Sigmoid colon (tissue), 7 donors: ENCODE measurements at places on chromosomes 11 and 22. TPM values are rescaled to one million over a fixed set of nuclear protein-coding genes. Genes with fewer than 3 reads are reported as not detected.

Gene TMEM191B
- 0.55 TPM for total RNA-seq

Gene FDXACB1
- total RNA-seq = 0.54 TPM

Gene OR10D3
- not detected for total RNA-seq

Gene ADM2
- total RNA-seq = not detected

- H3K27ac ChIP-seq = no peak overlapping the region
- no peak overlapping the region for H3K4me3 ChIP-seq
- no peaks in the 10 kb centered on the region for H3K36me3 ChIP-seq
- no peaks in the 10 kb centered on the region for H3K27me3 ChIP-seq
- H3K4me1 ChIP-seq = no peaks in the 10 kb centered on the region
These were observed 41.6 kb upstream of the MPEG1 start for GRCh38 chr11:59254286-59254685.

DNA sequence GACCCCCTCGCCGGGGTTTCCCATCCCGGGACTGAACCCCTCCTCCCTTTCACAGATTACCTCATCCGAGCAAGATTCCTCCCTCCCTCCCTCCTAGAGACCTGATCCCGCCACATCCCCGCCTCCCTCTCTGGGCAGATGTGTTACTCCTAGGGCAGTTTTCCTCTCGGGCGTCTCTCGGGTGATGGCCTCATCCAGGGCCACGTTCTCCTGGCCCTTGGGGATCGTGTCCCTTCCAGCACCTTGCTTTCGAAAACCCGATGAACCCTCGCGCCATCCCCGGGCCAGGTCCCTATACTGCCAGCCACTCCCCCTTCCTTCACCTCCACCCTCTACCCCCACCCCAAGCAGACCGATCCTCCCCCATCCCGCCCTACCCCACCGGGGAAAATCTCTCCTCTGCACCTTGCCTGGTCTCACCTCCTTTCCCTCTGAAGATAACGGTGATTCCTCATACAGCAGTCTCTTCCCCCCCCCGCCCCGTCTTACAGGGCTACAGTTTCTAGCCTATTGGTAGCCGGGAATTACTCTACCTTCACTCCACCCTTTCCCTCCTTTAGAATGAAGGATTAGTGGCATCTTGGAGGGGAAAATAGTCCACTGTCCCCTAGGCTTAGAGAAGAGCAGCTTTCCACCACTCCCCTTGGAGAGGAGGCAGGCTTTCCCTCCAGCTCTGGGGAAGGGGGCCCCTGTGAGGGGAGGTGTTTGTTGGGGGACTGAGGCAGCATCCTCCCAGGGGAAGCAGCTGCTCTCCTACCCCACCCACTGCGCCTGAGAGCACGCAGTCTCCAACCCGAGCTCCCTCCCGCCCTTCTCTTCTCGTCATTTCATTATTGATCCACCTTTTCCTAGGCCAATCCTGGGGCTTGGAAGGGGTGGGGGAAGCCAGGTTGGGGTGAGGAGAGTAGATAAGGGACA, 1.2 kb downstream of the KMT2A start:
- DNase-seq = peak; percentile 80
- H3K4me1 ChIP-seq = peaks cover 40% of the 10 kb centered on the region
- H3K36me3 ChIP-seq = no peaks in the 10 kb centered on the region
- no peaks in the 10 kb centered on the region for H3K27me3 ChIP-seq

DNA sequence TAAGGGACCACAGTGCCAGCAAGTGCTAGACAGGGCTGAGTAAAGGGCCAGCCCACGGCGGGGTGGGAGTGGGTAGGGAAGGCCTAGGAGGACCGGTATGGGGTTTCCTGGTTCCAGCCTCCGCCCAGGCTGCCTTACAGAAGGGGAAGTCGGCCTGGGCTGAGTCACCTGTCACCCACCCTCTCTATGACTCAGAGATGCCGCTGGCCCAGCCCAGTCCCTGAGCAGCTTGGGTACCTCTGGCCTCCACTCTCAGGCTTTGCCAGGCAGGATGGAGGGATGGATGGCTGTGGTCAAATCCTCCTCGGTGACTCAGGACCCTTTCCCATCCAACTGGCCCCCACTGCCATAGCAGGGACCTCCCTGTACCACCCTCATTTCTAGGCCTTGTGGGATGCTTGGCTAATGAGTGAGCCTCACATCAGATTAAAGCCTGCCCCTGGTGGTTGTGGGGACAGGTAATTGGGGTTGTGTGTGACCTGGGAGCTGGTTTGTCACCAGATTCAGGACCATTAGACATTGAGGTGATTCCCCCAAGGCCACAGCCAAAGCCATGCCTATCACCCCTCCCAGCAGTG, 13.9 kb downstream of the SLC35E4 start:
- no peaks in the 10 kb centered on the region for H3K36me3 ChIP-seq
- no peak for DNase-seq
- H3K4me3 ChIP-seq = no peak overlapping the region
- H3K27me3 ChIP-seq = no peaks in the 10 kb centered on the region
- H3K27ac ChIP-seq = no peak overlapping the region

DNA sequence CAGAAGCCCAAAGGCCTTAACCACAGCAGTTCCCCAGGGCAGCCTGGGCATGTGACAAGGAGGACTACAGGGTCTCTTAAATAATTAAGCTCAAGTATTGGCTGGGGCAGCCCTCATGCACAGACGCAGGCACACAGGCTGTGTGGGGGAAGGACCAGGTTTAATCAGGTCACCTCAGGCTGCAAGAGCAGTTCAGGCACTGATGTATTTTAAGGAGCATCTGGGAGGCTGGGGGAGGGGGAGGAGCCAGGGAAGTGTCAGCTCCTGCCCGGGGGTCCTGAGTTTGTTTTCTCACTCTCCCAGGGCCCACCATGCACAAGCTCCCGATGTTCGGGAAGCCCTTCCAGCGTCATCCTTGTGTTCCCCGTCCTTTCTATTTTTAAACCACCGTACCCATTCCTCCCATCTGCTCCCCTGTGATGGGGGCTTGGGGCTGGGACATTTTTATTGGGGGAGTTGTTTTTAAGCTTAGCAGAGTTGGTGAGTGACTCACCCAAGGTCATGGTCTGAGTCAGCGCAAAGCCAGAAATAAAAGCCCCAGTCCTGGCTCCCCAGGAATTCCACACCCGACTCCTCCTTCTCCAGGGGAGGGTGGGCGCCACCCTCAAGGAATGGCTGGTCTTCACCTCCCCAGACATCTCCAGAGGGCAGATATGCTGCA, 2.4 kb downstream of the CSDC2 start:
- peak overlapping the region; percentile 15 for H3K4me3 ChIP-seq
- H3K4me1 ChIP-seq = peaks cover 66% of the 10 kb centered on the region
- no peaks in the 10 kb centered on the region for H3K36me3 ChIP-seq
- no peaks in the 10 kb centered on the region for H3K27me3 ChIP-seq

DNA sequence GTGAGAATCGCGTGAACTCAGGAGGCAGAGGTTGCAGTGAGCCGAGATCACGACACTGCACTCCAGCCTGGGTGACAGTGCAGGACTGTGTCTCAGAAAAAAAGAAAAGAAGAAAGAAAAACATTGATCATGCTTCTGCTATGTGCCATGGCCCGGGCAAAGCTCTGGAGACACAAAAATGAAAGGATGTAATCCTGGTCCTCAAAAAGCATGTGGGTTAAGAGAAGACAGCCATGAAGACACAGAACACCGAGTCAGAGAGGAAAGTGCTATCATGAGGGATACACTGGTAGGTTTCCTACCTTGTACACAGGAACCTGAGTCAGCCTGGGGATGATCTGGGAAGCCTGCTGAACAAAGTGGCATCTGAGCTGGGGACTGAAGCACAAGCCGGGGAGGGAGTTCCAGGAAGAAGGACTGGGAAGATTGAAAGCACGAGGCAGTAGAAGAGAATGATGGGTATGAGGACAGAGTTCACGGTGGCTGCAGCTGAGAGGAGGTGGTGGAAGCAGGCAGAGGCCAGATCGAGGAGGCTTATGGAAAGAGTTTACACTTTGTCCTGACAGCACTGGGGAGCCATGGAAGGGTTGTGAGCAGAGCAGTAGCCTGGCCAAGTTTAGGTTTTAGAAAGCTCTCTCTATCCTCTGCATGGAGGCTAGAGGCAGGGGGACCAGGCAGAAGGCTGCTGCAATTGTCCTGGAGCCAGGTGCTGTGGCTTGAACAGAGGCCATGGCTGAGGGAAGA, 9.9 kb upstream of the MAFF start:
- H3K4me3 ChIP-seq = no peak overlapping the region
- H3K4me1 ChIP-seq = no peaks in the 10 kb centered on the region
- no peaks in the 10 kb centered on the region for H3K27me3 ChIP-seq

- H3K27ac ChIP-seq = no peak overlapping the region
- no peaks in the 10 kb centered on the region for H3K4me1 ChIP-seq
- H3K27me3 ChIP-seq = no peaks in the 10 kb centered on the region
- no peak overlapping the region for H3K4me3 ChIP-seq
- no peaks in the 10 kb centered on the region for H3K36me3 ChIP-seq
- DNase-seq = no peak
These were observed 19.1 kb downstream of the ZBTB44 start for GRCh38 chr11:130295657-130296056.

DNA sequence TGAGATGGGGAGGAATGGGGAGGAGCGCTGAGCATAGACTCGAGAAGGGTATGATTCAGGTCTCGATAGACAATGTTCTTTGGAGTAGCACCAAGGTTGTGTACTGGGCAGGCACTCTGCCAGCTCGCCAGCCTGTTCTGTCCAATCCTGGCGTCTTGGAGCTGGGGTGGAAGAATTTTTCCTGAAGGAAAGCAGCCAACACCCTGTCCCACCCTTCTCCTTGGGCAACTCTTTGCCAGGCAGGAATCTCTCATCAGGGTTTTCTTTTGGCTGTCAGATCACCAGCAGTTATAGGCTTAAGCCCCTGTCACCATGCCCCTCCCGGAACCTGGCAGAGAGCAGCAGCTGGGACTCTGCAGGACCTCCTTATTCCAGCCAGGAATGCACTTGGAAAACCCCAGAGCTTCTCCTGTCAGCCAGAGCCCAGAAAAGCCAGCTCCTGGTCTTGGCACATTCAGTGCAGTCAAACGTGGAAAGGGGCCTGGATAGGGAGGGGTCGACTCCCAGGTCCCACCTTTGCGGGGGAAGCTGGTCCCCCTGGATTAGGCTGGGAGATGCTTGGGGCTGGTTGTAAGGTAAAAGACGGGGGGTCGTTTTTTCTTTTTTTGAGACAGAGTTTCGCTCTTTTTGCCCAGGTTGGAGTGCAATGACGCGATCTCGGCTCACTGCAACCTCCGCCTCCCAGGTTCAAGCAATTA, 14.4 kb upstream of the SPTBN2 start:
- peaks cover 16% of the 10 kb centered on the region for H3K4me1 ChIP-seq
- H3K27ac ChIP-seq = no peak overlapping the region
- peak overlapping the region; percentile 71 for H3K4me3 ChIP-seq
- DNase-seq = no peak

DNA sequence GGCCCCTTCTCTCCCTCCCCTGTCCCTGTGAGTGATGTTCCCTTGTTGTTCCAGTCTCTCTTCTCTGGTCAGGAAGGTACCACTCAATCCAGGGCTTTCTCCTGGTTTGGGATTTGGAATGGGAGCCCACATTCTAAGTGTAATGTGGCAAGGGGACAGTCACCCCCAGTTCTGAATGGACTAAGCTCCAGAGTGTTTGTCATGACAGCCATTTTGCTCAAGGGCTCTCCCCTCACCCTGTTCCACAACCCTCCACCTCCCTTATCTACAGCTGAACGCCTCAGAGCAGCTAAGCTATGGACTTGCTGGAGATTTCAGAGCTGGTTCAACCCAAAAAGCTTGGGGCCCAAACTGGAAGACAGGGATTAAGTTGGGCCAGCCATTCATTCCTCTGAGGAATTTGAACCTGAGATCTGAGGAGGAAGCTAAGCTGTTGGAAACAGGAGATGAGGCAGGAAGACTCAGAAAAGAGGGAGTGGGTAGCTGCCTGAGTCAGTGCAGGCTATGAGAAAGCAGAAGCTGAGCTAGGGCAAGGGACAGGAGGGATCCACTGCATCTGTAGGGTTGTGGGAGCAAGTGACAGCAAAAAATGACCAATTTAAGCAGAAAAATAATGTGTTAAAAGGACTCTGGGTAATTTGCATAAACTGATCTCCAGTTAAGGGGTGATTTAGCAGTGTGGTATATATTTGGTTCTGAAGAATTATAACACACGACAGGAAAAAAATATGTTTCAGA, 22.9 kb upstream of the FCHSD2 start:
- H3K27me3 ChIP-seq = no peaks in the 10 kb centered on the region
- peak; percentile 9 for DNase-seq
- no peaks in the 10 kb centered on the region for H3K36me3 ChIP-seq
- no peak overlapping the region for H3K4me3 ChIP-seq
- no peak overlapping the region for H3K27ac ChIP-seq

GRCh38 chr22:27985323-27986275, 66.5 kb upstream of the PITPNB start:
- H3K27ac ChIP-seq = no peak overlapping the region
- no peaks in the 10 kb centered on the region for H3K4me1 ChIP-seq
- no peaks in the 10 kb centered on the region for H3K27me3 ChIP-seq
- no peak overlapping the region for H3K4me3 ChIP-seq
- DNase-seq = peak; percentile 21

DNA sequence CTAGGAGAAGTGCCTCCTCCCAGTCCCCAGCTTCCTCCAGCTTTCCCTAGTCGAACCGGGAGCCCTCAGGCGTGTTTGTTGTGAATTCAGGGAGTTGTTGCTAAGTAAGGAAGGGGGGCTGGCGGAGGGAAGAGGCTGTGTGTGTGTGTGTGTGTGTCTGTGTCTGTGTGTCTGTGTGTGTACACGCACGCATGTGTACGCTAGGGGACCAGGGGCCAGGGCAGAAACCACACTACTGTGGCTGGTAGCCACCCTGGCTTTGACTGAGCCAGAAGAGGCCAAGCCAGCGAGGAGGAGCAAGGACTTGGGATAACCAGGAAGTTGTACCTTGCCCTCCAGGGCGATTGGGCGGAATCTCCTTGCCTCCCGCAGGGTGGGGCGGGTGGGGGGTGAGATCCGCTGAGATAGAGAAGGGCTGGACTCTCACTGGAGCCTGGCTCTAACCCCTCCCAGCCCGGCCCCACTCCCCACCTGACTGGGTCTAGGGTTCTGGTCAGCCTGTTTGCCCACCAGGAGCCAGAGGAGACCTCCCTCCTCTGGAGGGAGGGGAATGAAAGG, 7.5 kb downstream of the BCL9L start:
- no peaks in the 10 kb centered on the region for H3K27me3 ChIP-seq
- H3K4me3 ChIP-seq = peak overlapping the region; percentile 19
- H3K4me1 ChIP-seq = peaks cover 100% of the 10 kb centered on the region
- peak; percentile 92 for DNase-seq

DNA sequence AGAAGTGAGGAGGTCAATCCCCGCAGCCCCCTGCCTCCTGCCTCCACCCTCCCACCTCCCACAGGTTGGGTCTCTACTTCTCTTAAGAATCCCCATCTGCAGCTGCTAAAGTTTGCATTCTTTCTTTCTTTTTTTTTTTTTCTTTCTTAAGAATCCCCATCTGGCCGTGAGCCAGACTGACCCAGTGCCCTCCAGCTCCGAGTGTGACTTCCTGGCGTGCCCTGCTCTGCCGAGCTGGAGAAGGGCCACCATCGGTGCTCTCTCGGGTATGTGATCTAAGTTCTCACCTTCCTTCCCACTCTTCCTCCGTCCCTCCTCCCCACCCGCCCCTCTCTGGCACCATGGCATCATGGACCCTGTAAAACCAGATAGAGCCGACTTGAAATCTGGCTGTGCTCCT, 66.7 kb upstream of the LMO1 start:
- H3K36me3 ChIP-seq = no peaks in the 10 kb centered on the region
- no peak overlapping the region for H3K27ac ChIP-seq
- no peak overlapping the region for H3K4me3 ChIP-seq
- peaks cover 7% of the 10 kb centered on the region for H3K27me3 ChIP-seq

- peaks cover 12% of the 10 kb centered on the region for H3K4me1 ChIP-seq
- H3K36me3 ChIP-seq = no peaks in the 10 kb centered on the region
- no peak overlapping the region for H3K4me3 ChIP-seq
- H3K27ac ChIP-seq = no peak overlapping the region
These were observed 1.6 kb upstream of the P2RY2 start for GRCh38 chr11:73216465-73216864.
